Dermis blood vessel endothelial cell (primary cell): ENCODE measurements at places on chromosomes 2 and 18. TPM values are rescaled to one million over a fixed set of nuclear protein-coding genes. Genes with fewer than 3 reads are reported as not detected.
A peak's percentile ranks its signal among the peaks of the same experiment; 100 is the strongest.

GRCh38 chr2:36408198-36408703 is 52.7 kb downstream of the CRIM1 start:
- DNase-seq = peak; percentile 91

GRCh38 chr2:190999058-190999457 is 14.9 kb downstream of the STAT1 start:
- DNase-seq = no peak

- no peak for DNase-seq
Observed at GRCh38 chr2:1137913-1138391, 187.3 kb downstream of the SNTG2 start.

DNA sequence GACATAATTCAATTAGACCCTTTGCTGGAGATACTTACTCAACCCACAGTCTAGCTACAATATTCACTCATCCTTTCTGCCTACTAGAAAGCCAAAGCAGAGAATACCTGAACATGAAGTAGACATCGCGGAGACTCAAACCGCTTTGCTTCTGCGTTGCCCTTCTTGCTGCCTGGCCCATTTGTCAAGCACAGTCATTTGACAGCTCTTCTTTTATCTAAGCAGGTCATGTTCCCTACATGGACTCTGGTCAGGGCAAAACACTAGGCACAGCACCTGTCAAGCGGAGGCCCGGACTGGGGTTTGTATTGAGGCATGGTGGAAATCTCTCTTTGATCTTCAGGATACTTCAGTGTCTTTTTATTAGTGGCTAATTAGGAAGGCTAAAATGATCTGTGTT is 89.7 kb downstream of the FARSB start:
- no peak for DNase-seq

The REG3A gene
- not detected in 2 replicates for total RNA-seq
